Urothelium cell line (cell line): ENCODE measurements at places on chromosomes 6 and 20.

GRCh38 chr6:168302534-168302933 lies 17.0 kb downstream of the DACT2 start:
- no peak for DNase-seq

DNA sequence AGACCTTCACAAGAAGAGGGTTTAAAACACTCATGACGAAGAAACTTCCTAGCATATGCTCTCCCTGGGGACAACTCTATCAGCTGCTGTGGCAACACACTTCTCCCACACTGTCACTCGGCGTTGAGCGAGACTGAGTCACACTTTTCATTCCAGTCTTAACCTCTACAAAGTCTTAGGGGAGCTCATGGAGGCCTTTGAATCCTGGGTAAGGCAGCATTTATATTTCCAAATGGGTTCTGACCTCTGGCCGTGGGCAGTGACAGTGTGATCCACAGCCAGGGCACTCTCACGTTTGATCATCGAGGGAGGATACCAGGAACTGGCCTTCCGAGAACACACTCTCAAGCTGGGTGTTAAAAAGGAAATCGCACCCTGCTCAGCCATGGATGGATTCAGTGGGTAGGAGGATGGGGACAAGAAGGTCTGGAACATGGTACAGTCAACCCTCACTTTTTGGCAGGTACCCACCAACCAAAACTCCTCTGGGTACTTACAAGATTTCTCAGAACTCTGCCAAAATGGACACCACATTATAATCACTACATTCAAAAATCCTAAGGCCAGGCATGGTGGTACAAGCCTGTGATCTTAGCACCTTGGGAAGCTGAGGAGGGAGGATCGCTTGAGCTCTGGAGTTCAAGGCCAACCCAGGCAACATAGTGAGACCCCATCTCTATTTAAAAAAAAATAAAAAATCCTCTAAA lies 19.6 kb downstream of the RRBP1 start:
- no peak for DNase-seq

DNA sequence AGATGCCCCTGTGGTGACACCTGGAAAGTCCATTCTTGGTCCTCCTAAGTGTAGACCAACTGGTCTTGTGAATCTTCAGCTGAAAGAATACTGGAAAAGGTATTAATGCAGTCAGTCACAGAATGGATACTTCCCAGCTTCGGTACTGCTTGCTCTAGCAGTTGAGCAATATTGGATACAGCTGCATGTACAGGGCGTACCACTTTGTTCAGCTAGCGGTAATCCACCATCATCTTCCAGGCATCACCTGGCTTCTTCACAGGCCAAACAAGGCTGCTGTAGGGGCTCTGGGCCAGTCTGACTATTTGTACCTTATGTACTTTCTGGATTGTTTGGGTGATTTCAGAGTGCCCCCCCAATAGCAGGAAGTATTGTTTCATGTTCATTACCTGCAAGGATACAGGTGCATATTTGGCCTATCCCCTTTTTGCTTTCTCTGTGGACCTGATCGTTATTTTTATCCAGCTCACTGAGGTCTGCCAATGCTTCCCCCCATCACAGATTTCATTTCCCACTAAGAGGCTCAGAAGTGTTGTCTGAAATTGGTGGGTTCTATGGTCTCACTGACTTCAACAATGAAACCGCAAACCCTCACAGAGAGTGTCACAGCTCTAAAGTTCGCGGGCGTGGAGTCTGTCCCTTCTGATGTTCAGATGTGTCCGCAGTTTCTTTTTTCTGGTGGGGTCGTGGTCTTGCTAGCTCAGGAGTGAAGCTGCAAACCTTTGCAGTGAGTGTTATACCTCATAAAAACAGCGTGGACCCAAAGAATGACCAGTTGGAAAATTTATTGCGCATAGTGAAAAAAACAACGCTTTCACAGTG lies 52.2 kb downstream of the TRIM27 start:
- no peak for DNase-seq

DNA sequence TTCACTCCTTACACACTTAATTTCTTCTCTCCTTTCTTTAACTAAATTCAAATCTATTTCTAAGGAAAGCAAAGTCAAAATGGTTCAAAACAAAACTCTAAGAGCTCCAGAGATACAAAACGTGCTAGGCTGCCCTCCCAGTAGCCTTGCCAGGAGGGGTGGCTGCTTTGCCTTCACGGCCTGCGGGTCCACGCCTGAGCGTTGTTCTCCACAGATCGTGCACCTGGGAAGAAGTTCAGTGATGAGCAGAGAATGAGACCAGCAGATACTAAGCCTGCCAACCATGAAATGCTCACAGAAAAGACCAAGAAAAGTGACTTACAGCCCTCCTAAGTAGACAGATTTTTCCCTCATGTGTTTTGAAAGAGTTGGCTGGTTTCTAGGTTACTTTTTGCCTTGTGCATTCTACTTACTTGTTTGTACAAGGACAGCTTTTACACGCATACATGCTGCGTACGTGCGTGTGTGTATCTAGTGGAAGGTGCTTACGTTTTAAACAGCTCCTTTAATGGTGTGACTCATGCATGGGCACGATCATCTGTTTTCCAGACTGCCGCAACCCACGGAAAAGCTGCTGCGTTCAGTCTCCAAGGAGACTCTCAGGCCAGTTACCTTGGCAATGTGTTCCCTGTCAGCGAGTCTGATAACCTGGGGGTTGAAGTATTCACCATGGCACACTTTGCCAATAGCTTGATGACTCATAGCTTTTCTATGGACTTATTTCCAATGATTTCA lies 32.4 kb upstream of the PBOV1 start:
- DNase-seq: peak; percentile 72

DNA sequence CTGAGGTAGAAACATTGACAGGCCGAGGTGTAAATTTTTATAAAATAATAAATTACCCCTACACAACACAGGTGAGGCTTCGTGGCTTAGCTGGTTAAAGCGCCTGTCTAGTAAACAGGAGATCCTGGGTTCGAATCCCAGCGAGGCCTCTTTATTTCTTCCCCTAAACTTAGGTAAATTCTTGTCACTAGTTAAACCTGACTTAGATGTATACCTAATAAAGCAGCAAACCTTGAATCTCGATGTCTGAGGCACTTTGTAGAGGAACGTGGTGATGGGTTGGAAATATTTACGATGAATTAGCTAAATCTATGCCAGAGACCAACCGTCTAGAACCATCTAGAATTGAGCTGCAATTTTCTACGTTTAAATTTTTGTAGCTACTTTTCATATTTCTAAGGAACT lies 185.6 kb downstream of the OR2B2 start:
- DNase-seq: no peak

- DNase-seq: no peak
Observed at GRCh38 chr6:48426636-48427035, 315.6 kb upstream of the PTCHD4 start.

GRCh38 chr6:44504301-44504791 lies 116.8 kb downstream of the CDC5L start:
- DNase-seq: no peak

DNA sequence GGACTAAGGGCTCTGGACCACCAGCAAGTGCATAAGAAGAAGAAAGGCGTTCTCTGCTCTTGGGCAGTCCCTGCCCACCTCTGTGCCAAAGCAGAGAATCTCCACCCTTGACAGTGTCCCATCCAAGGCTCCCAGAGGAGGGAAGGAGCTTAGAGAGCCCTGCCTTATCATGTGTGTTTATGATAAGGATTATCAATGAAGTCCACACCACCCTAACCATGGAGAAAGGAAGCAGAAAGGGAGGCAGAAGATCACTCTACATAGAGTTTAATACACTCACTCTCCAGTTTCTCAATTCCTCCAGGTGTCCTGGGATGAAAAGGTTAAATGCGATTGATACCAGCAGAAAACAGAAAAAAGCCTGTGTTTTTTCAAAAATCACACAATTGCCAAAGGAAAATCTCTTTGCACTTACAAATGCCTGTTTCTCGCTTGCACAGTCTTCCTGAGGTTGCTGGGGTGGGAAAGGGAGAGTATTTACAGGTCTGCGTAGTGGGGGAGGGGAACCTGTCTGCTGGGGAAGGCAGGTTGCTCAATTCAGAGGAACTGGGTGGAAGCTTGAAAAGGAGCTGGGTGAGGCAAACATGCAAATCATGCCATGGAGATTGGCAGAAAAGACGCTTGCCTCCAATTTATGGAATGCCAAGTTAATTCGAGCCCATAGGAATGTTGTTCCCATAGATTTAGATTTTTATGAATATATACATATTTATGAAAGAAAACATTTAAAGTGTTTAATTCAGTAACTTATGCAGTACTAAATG lies 104.0 kb downstream of the EYA2 start:
- no peak for DNase-seq

DNA sequence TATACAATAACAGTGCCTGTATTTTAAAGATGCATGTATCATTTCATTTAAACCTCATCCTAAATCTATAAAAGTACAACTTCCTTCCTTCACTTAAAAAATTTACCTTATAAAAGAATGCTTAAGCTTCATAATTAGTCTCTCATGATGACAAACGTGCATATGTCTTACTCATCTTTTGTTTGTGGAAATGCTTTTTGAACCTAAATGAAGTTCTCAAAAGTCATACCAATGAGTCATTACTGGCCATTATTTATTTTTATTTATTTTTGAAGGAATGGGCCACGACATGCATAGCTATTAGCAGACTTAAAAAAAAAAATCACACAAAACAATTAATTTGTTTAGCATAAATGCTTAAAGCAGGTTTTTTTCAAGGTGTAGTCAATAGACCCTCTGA lies 3.7 kb downstream of the TFB1M start:
- no peak for DNase-seq

- DNase-seq: peak; percentile 66
Observed at GRCh38 chr6:37713529-37714119, 15.9 kb upstream of the MDGA1 start.
